ENCODE measurements at places on chromosomes 12 and 14. TPM values are rescaled to one million over a fixed set of nuclear protein-coding genes. Genes with fewer than 3 reads are reported as not detected.

MYBPC1 gene
- not detected for total RNA-seq

EFCAB11 gene
- total RNA-seq: 7.0 TPM

KIF26A gene
- 0.53 TPM for total RNA-seq

GTF2A1 gene
- total RNA-seq: 36.4 TPM

BAG5 gene
- total RNA-seq: 31.4 TPM

TAS2R7 gene
- total RNA-seq: not detected

TDRD9 gene
- total RNA-seq: 0.05 TPM

IL26 gene
- not detected for total RNA-seq

ASB2 gene
- total RNA-seq: 24.2 TPM

NGB gene
- total RNA-seq: not detected

SLC5A8 gene
- not detected for total RNA-seq

FAM90A1 gene
- 0.08 TPM for total RNA-seq

KCNH3 gene
- 2.4 TPM for total RNA-seq

CCDC184 gene
- 0.22 TPM for total RNA-seq

DCAF4 gene
- 25.1 TPM for total RNA-seq

A2M gene
- not detected for total RNA-seq

GPR137C gene
- total RNA-seq: 0.45 TPM

BHLHE41 gene
- total RNA-seq: not detected

SCN8A gene
- 0.91 TPM for total RNA-seq

ANO2 gene
- not detected for total RNA-seq

CNPY2 gene
- 95.0 TPM for total RNA-seq

ARMH4 gene
- total RNA-seq: 0.18 TPM

ALX1 gene
- not detected for total RNA-seq

PPP1R3E gene
- 56.1 TPM for total RNA-seq

NUAK1 gene
- total RNA-seq: not detected

TSPAN11 gene
- not detected for total RNA-seq

ADAMTS20 gene
- total RNA-seq: not detected

MARCHF9 gene
- total RNA-seq: 34.0 TPM

TXNDC16 gene
- total RNA-seq: 10.1 TPM

TMEM30B gene
- total RNA-seq: 0.55 TPM

MGAT2 gene
- 64.2 TPM for total RNA-seq

Data from activated naive CD4-positive, alpha-beta T cell treated with anti-CD3 and anti-CD28 coated beads, Interleukin-2, amount 10 ng/mL, durations not matched to agents 5 hours and 36 hours (primary cell).